ENCODE measurements at places on chromosomes 1 and 21.
A peak's percentile ranks its signal among the peaks of the same experiment; 100 is the strongest.

GRCh38 chr1:26537951-26538352 lies 8.4 kb downstream of the RPS6KA1 start:
- DNase-seq: peak; percentile 61

DNA sequence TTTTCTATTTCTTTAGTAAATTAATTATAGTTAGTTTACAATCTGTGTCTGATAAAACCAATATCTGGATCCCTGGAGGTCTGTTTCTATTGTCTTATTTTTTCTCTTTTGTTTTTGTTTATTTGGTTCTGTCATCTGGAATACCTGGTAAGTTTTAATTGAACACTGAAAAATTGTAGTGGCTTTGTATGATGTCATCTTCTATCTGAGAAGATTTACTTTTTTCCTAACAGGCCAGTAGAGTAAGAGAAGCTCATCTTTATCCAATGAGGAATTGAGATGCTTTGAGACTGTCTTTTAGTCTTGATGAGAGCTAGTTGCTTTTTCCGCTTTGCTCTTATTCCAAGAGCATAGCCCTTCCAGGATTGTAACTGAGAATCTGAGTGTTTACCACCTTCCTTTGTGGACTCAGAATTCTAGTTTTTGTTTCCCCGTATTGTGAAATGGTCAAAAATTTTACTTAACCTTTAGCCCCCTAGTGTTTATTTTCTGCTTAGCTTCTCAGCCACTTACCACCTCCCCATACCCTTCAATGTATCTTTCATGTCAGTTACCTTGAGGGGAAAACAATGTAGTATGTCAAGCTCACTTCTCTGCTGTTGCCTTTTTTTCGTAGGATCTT lies 25.0 kb downstream of the PTGFRN start:
- DNase-seq: peak; percentile 59

DNA sequence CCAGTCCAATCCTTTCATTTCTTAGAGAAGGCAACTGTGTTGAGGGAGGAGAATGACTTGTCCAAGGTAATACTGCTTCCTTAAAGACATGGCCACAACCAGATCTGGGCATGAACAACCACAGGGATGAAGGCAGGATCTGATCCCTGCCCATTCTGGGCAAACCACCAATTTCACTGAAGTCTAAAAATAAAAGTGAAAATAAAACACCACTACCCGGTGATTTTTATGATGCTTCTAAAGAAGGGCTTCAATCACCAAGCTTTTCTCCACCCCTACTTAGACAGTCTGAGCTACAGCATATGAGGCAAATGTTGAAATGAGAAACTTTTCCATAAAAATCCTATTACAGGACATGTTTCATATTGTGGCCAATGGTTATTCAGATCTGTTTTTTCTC lies 133.0 kb downstream of the PTPN14 start:
- no peak for DNase-seq

DNA sequence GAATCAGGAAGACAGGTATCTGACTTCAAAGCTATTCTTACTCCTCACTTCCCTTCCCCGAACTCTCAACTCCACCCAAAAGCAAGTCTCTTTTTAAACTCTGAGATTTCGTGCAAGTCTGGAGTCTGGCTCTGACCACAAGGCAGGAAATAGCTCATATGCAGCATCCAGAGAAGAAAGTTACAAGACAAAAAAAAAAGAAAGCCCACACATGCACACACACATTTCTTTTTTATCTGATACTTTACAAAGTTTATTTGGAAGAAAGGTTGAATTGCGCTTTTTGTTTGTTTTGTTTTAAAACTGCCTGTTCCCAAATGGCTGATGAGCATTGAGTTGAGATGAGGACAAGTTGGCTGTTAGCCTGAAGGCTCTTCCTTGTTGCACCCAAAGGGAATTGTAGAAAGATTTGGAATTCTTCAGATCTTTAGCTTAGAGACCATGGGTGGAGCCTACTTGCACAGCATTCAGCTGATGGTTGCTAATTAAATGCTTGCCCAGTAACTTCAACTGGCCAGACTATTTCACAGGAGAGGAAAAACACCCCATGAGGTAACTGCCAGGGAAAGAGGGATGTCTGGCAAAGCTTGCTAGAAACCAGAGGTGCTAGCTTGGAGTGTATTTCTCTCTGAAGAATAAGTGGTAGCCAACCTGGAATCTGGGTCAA lies 490.3 kb downstream of the TTLL7 start:
- no peak for DNase-seq

GRCh38 chr1:184755226-184756065 lies 788 bp upstream of the EDEM3 start:
- peak; percentile 48 for DNase-seq

GRCh38 chr1:10888291-10888690 lies 91.8 kb upstream of the CASZ1 start:
- no peak for DNase-seq

- no peak for DNase-seq
Measured at GRCh38 chr1:236699366-236699765, 13.1 kb downstream of the ACTN2 start.

DNA sequence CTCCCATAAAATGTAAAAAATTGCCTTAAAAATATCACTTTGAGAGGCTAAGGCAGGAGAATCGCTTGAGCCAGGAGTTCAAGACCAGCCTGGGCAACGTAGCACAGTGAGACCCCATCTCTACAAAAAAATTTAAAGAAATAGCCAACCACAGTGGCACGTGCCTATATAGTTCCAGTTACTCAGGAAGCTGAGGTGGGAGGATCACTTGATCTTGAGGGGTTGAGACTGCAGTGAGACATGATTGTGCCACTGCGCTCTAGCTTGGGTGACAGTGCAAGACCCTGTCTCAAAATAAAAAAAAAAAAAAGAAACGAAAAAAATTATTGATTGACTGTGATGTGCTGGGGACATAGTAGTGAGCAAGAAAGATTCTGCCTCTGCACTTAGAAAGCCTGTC lies 38.4 kb downstream of the PKN2 start:
- no peak for DNase-seq

- no peak for DNase-seq
Measured at GRCh38 chr1:85583611-85584263, 3.2 kb downstream of the CCN1 start.

Measured in suppressor macrophage treated with lipopolysaccharide for 4 hours (primary cell).